ENCODE measurements at places on chromosomes 6 and 20.

GRCh38 chr6:161195386-161195785, 78.5 kb downstream of the AGPAT4 start:
- no peak for DNase-seq

- peak; percentile 75 for DNase-seq
Measured at GRCh38 chr6:26576929-26577719, 19.6 kb upstream of the ABT1 start.

GRCh38 chr6:124742971-124743370, 219.3 kb upstream of the RNF217 start:
- DNase-seq, result no peak

DNA sequence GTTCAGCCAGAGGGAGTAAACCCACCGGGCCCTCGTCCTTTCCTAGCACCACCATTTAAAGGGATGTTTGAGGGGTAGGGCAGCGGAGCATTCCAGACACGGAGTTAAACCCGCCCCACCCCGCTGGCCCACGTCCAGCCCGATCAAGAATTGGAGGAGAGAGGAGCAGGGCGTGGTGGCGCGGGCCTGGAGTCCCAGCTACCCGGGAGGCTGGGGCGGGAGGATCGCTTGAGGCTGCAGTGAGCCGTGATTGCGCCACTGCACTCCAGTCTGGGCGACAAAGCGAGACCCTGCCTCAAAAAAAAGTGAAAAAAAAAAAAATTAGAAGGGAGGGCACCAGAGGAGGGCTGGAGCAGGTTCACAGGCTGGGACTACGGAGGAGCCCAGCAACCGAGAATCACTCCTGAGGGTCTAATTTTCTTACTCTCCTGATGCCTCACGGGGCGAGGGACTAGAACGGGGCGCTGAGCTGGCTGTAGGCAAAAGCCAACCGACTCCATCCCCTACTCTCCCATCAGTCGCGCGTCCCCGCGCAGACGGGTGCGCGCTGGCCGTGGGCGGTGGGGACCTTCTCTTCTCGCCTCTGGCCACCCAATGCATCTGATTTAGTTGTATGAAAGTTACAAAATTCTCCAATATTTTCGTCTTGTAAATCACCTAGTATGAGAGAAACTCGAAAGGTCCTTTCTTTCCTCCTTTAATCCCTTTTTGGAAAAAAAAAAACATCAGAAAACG, 6.1 kb upstream of the HSPA1B start:
- DNase-seq, result peak; percentile 72

- no peak for DNase-seq
Measured at GRCh38 chr6:149830731-149831307, 33.3 kb downstream of the LRP11 start.

DNA sequence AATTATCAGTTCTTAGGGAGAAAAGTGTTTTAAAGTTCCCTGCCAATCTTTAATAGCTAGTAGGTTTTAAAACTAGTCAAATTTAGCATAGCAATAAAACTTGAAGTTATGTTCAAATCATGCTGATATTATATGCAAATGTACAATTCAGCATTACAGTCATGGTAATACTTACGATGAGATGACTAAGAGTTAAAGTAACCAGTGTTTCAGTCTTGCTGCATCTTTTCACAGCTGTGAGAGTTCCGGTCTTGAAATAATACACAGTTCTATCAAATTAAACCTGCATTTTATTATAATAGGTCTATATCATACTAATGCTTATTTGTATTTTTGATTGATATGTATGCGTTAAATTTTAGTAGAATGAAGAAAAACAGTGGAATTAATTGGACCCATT, 26.1 kb downstream of the POPDC3 start:
- no peak for DNase-seq

GRCh38 chr20:63368151-63368550, 7.0 kb upstream of the CHRNA4 start:
- no peak for DNase-seq

- DNase-seq, result no peak
Measured at GRCh38 chr6:8013763-8014162, 50.4 kb downstream of the BLOC1S5 start.

- DNase-seq, result no peak
Measured at GRCh38 chr6:129114636-129115391, 231.9 kb downstream of the LAMA2 start.

DNA sequence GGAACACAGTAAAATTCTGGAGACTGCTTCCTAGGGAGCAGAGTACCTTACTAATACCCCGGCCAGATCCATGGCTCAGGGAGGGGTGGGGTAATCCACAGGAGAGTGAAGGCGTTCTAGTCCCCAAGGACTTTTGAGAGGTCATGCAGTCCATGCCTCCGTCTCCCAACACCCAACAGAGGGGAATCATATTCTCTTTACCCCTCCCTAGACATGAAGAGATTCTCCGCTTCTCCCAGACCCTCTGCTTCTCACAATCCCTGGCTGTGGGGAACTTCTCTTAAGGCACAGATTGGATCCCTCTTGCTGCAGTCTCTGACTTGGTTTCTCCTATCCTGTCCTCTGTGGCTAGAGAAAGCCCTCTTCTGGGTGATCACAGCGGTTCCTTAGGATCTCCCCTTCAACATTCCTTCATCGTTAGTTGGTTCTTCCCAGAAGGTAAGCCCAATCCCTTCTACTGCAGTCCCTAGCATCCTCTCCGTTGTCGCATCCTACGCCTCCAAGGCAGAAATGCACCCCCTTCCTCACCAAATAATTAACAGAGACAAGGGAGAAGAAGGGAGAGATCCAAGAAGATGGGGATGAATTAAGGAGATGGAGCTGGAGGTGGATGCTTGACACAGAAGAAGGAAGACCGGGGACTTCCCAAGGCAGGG, 562 bp downstream of the GGT7 start:
- DNase-seq, result no peak

DNA sequence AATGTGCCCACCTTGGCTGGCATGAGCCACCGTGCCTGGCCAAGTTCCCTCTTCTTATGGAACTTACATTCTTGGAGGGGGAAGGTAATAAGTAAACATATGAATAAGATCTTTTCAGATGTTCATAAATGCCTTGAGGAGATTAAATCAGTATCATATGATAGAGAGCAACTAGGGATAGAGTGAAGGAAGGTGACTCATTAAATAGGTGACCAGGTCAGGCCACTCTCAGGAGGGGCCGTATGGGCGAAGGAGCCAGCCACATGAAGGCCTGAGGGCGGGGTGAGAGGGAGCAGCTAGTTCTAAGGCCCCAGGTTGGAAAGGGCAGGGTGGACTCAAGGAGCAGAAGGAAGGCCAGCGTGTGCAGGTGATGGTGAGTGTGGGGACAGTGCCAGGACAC, 91.1 kb downstream of the UST start:
- DNase-seq, result no peak

DNA sequence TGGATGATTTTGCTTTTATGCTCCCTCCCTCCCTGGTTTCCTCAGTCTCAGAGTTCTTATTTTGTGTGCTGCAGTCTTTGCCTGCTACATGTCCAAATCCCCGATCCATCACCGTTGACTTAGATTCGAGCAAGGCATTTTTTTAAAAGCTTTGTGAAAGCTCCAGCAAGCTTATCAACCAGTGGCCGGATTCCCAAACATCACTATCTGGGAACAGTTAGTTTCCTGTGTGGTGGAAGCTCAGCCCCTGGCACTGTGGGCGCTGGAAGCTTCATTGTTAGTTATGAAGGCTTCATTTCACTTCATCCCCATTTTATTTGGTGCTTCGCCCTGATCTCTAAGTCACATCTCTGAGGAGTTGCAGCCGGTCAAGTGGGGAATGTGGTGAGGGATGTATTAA, 44.7 kb downstream of the DEK start:
- no peak for DNase-seq

DNA sequence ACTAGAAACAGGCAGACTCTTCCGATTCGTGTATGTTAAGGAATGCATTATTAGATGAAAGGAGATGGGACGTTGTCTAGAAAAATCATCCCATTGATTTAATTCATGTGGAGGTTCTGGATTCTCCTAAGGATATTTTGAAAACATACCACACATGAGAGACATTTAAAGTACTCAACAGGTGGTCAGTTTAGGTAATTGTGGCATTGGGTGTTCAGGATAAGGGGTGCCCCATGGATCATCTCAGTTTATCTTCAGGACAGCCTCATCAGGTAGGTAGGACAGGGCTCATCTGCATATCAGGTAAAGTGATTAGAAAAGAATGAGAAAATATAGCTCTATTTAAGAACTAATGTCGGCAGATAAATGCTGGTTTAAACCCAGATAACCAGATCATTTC, 15.9 kb upstream of the PDE10A start:
- DNase-seq, result no peak

GRCh38 chr6:42402184-42402583, 49.5 kb downstream of the TRERF1 start:
- DNase-seq, result peak; percentile 47

DNA sequence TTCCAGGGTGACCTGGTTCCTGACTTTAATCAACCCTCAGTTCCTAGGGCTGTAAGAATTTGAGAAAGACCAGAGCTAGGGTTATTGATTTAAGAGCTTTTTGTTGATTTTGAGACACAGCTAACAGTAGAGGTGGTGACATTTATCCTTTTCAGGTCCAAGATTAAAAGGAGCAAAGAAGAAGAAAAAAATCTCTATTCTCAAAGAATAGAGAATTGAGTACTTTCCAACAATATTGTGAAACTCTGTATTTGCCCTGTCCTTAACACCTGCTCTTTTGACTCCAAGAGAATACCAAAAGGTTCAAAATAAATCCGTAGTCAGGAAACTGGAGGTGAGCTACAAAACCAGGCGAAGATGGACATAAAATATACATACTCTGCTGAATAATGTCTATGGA, 7.3 kb downstream of the PAQR8 start:
- DNase-seq, result no peak

DNA sequence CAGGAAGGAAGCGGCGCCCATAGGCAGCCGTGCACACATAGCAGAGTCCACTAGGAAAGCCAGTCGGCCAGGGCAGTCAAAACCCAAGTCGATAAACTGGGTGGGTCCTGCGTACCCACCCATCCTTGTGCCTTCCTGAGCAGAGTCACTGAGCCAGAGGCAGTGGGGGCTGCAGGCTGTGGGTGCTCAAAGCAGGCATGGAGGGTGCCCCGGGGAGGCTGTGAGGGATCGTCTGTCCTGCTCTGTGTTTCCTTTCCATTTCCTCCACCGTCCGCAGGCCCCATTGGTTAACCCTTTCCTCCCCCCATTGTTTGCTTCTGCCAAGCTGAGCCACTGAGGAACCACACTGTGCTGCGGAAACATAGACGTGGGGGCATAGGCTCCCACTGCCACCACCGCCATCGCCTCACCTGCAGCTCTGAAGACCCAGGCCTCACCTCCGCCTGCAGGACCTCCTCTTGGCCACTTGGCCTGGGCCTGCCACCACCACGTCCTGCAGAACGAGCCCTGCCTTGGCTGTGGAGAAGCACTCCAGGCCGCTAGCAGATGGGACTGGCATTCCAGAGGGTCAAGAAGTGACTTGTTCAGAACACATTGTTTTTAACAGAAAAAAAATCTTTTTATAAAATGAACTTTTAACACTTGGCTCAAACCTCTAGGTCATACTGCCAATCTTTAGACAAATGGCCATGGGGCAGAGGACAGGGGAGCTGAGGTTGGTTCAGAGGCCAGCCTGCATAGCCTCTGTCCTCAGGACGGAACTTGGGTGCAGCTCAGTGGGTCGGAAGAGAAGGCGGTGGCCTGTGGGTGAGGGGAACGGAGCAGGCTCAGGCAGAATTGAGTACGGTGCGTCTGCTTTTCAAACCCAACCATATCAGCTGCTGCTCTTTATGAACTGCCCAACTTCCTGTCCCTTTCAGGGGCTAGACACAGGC, 52.6 kb downstream of the TCP11 start:
- no peak for DNase-seq

DNA sequence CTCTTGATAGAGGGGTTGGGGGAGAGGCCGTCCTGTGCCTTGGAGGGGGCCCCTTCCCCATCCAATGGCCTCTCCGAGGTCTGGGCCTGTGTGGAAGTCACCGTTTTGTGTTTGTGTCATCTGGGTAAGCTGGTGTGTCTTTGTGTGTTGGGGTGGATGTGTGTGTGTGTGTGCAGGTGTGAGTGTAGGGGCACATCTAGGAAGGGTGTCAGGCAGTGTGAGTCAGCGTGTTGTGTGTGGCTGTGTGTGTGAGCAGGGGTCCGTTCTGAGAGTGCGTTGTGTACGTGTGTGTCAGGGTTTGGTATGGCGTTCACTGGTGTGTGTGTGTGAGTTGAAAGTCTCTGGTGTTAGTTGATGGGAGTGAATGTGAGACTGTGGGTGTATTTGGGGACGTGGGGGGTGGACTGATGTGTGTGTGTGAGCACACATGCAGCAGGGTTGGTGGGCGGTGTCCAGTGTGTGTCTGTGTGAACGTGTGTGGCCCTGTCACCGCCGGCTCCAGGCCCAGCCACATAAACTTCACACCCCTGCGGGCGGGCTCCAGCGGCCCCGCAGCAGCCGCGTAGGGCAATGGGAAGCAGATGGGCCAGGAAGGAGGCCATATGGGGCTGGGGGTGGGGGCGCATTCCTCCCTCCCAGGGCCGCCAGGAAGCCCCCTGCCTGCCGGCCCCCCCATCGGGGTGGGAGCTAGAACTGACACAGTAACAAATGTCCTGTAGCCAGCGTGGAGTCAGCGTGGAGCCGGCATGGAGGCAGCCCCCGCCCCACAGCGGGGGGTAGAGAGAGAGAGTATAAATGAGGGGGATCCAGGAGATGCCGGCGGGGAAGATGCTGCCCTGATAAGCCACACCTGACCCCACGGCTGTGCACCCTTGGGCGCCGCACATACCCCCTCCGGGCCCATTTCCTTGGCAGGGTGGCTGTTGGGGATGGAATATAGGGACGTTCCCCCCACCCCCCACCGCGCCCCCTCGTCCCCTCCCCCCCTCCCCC, 32.1 kb downstream of the SNAI1 start:
- DNase-seq, result no peak

DNA sequence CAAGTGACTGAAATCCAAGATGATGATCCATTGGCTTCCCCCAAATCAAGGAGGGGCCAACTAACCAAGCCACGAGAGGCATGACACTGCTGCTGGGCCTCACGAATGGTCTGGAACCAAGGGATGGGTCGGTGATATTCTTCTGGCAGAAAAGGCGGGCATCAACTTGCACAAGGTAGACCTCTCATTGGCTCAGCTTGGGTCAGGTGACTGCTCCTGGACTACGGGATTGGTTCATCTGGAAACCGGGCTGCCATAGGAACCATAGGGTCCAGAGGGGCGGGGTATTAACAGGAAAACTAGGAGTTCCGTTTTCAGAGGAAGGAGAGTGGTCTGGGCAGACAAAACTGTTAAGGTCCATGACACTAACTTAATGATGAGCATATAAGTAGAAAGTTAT, 100.9 kb downstream of the TFAP2C start:
- DNase-seq, result no peak

- DNase-seq, result no peak
Measured at GRCh38 chr6:135527960-135528249, 30.4 kb upstream of the AHI1 start.

GRCh38 chr6:116616737-116617053, 416 bp downstream of the RSPH4A start:
- DNase-seq, result peak; percentile 5

DNA sequence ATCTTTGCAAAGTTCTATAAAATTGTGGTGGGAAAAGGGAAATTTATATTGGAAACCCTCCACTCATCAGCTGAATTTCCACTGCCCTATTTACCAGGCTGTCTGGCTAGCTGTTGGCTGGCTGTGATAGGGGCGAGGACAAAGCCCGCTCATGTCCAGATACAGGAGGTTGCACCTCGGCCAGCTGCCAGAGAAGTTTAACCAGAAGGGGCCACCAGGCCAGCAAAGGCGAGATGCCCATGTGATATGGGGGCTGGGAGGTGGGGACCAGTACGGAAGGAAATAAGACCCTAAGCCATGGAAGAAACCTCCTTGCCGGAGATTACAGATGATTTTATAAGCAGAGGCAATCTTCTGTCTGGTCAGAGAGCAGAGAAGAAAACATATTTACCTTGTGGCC, 143.8 kb downstream of the FNDC1 start:
- DNase-seq, result no peak

GRCh38 chr6:138959521-138959920, 28.5 kb downstream of the REPS1 start:
- DNase-seq, result no peak

Data from stimulated activated CD4-positive, alpha-beta T cell treated with anti-CD3 and anti-CD28 coated beads, Interleukin-4, amount 100 ng/mL, for 48 hours (primary cell).